Panc1 (cell line): ENCODE measurements at places on chromosomes 2 and 18.

GRCh38 chr2:10075571-10076209, 4.5 kb downstream of the CYS1 start:
- DNase-seq: no peak

- DNase-seq: no peak
Measured at GRCh38 chr2:128396500-128396891, 77.8 kb upstream of the HS6ST1 start.

DNA sequence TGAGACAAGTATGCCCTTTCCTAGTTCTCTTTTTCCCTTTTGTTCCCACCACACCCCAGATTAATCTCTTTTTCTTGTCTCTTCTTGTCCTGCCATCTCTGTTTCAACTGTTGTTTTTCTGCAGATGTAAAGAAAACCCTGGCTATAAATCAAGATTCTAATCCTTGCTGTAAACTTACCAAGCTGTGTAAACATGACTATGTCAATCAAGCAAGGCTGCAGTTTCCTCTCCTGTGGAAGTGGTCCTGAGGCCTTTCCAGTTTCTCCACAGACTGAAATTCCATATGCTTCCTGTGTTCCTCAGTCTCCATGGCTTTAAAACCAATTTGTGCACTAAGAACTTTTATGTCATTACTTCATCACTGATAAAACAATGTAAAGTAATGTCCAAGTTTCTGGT, 288.8 kb upstream of the PIK3C3 start:
- DNase-seq: no peak

DNA sequence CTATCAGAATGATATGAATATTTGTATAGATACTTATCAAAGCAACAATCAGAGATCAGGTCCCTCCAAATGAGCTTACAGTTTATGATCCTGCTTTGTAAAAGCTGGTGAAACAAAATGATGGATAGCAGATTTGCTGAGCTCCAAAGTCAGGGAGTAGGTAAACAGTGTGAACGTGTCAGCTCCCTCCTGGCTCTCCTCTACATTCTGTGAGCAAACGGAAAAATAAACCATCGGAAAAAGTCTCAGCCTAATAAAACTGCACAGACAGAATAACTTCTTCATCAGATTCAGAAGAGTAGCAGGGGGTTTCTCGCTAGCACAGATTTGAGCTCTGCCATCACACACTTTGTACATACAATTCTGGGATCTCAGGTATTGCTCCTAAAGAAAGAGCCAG, 51.3 kb downstream of the BCL11A start:
- DNase-seq: no peak

- DNase-seq: no peak
Measured at GRCh38 chr2:142119347-142119746, 11.5 kb downstream of the LRP1B start.

DNA sequence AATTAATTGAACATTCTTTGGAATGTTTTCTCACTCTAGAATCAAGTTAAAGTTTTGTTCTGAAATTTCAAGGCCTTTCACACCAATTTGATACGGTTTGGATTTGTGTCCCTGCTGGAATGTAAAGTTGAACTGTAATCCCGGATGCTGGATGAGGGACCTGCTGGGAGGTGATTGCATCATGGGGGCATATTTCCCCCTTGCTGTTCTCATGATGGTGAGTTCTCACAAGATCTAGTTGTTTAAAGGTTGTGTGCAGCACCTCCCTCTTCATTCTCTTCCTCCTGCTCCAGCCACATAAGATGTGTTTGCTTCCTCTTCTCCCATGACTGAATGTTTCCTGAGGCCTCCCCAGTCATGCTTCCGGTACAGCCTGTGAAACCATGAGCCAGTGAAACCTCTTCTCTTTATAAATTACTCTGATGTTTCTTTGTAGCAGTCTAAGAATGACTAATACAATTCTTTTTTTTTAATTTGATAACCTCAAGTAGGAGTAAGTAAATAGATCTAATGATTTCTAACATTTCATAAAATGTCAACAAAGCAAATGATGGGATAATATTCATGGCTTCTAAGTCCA, 144.2 kb upstream of the CDH7 start:
- DNase-seq: no peak

DNA sequence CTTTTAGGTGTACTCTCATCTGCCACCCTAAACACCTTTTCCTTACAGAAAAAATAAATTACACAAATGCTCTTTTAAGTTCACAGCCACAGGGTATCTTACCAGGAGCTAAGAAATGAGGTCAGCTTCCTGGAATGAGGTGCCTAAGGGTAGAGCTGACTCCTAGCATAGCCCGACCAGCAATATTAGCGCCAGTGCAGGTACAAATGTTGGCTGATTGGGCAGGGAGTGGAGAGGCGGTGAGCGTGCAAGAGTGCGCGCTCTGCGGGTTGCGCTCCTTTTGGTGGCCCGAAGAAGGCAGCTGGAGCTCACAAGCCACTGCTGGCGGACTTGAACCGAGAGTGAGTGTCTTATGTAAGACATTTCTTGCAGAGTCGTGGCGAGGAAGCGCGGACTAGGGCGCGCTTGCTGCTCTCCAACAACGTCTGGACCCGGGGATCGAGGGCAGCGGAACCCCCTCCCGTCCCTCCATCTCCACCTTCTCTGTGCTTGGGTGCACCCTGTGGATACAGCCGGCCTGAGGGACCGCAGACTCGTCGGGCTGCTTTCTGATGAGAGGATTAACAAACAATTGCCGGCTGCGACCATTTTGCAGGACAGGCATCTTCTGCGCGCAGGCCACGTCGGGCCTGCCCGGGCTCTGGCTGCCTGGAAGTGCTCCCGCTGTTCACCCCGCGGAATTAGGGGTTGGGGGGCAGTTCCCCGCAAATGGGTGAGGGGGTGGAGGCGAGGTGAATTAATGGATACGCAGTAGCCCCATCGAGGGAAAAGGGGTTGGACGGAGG, 17.3 kb downstream of the BOLA3 start:
- no peak for DNase-seq

DNA sequence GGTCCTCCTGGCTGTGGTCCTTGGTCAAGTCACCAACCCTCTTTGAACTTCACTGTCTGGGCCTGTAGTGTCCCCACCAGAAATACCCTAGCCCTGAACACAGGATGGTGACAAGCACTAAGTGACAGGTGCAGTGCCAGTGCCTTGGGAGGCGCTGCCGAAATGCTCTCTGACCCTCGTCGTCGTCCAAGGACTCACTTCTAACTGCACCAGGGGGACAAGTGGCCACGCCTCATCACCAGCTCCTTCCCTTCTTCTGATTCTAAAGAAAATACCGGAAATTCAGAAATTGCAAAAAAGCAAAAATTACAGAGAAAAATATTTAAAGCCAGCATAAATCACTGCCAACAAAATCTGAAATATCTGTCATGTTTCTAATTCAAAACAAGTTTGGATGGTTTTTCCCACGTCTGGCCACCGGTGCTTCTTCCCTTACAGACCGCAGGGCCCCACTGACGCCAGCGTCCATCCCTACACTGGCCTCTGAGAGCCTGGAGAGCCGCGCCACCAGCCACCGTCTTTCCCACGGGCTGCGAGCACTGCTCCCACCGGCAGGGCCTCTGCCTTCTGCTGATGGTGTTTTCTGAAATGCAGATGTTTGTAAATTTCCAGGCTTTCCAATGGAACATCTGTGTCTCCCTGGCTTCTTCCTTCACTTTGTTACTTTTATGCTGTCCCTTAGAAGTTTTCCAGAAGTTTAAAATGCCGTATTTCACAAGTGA, 37.4 kb upstream of the GPC1 start:
- no peak for DNase-seq

GRCh38 chr2:127110985-127111384, 4.0 kb upstream of the BIN1 start:
- no peak for DNase-seq

DNA sequence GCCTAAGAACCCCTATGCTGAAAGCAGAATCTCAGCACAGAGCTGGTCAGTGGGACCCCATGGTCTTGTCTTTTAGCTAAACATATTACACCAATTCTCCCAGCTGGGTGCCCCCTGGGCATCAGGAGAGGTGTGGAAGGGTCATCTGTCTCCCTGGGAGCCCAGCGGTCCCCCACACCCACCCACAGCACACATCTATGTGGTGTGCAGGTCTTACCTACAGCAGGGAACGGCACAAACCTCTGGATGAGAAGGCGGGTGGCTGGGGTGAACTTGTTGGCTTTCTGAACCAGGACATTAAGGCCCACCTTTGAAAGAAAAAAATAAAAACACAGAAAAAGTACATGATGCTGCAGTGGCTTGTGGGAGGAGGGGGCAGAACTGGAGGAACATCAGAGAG, 70.7 kb downstream of the EMX1 start:
- no peak for DNase-seq

GRCh38 chr2:189369566-189369965, 71.7 kb upstream of the WDR75 start:
- no peak for DNase-seq

DNA sequence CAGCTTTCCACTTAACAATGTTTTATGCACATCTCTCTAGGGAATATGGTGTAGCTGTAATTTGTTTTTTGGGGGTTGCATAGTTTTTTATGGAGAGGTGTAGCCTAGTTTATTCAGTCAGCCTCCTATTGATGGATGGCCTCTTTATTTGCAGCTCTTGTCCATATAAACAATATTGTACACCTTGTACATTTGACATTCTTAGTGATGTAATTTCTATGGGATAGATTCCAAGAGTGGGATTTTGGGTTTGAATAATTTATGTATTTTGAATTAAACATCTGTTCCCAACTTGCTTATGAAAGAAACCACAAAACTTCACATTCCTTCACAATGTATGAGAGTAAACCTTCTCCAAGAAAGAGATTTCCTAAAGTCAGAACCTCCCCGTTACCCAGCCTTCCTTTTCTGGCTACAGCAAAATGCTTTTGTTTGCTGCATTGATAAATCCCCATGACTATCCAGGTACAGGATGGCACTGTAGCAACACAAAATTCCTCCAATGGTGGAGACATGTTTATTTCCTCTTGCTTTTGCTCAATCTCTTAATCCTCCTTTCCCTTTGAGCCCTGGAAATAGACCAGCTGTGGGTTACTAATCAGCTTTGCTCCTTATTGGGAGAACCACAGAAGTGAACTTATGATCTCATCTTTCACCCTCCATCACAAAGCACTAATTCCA, 58.4 kb upstream of the GALR1 start:
- DNase-seq: no peak

GRCh38 chr18:59881728-59882656, 17.8 kb upstream of the PMAIP1 start:
- DNase-seq: no peak
